Stimulated activated CD8-positive, alpha-beta memory T cell treated with anti-CD3 and anti-CD28 coated beads, Interleukin-4, amount 100 ng/mL, for 24 hours (primary cell): ENCODE measurements at places on chromosomes 2 and 18.

GRCh38 chr2:65297544-65297943, 69.9 kb downstream of the ACTR2 start:
- no peak for DNase-seq

DNA sequence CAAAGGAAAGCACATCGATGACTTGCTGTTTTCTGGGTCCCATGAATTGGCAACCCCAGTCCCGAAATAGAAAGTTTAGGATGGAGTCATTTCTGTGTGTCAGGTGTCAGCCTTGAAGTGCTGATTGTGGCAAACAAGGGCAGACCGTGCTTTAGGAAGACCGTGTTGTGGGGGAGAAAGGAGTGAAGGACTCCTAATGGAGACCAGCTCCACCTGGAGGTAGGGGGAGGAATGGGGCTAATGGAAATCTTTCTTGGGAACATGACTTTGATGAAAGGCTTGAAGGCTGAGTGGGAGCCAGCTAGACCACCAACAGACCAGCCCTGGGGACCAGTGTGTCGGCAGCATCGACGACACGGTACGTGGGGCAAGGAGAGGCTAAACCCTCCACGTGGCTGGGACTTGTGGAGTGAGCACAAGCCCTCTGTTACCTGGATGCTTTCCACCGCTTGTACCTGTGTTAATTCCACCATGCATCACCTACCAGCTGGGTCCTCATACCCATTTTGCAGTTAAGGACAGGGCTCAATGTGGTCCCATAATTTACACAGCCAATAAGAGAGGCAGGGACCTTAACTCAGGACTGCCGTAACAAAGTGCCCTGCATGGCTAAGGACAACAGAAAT, 104.2 kb downstream of the SH3BP4 start:
- no peak for DNase-seq

- DNase-seq: no peak
Measured at GRCh38 chr18:24846138-24846537, 385.7 kb downstream of the HRH4 start.

- DNase-seq: no peak
Measured at GRCh38 chr2:241279828-241280227, 35.6 kb downstream of the HDLBP start.

DNA sequence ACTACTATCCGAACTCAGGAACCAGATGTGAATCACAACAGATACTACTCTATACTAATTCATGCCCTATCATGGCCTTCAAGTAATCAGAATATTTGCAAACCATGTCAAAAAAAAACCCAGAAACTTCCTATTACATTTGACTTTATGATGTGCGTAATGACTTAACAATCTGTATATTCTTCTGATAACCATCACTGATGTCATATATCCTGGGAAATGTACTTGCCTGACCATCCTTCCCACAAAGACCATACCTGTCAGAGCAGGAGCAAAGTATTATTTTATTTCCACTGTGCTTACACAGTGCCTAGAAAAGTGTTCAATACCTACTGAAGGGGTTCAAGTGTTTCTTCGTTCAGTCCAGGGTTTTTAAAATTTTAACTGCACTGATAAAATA, 27.5 kb downstream of the PPP4R1 start:
- DNase-seq: no peak

- DNase-seq: no peak
Measured at GRCh38 chr2:191791953-191792560, 54.8 kb downstream of the CAVIN2 start.

DNA sequence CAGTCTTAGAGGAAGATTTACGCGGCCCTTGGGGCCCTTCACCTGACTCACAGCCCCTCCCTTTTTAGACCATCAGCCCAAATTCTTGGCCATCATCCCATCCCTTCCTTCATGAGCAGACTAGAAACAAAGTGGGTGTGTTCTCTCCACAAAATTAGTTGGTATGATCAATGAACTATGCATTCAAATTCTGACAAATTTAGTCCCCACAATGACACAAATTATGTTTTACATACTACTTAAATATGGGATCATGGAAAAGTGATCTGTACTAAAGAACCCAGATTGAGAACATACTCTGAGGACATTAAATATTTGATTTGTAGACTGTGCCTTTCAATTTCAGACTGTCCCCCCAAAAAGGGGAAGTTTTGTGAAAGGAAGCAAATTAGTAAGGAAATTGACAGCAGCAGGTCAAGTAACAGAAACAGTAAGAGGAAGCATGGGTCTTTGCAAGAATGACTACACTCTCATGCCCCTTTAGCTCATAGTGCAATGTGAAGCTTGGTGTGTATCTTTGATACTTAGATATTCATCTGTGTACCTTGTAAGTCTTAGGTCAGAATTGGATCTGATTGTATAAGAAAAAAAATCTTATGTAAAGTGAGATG, 2.2 kb upstream of the MAPRE2 start:
- no peak for DNase-seq
